ENCODE measurements at places on chromosomes 5 and 9.

DNA sequence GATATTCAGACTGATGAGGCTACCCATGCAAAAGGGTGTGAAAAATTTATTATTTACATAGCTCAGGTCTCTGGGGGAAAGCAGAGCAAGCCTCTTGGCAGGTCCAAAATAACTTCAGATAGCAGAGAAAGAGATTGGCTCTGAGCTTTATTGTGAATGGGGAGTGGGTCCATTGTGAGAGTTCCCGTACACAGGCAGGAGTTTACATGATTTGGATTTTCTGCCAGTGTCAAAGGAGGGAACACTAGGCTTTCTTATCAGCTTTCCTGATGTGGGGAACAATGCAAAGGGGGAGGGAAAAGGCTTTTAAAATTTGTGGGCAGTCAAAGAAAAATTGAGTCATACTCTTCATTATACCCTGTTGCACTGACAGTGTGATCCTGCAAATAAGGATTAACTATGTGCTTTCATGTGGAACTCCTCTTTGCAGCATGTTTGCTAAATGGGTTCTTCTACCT is 615.0 kb upstream of the RIOK2 start:
- no peak for DNase-seq

DNA sequence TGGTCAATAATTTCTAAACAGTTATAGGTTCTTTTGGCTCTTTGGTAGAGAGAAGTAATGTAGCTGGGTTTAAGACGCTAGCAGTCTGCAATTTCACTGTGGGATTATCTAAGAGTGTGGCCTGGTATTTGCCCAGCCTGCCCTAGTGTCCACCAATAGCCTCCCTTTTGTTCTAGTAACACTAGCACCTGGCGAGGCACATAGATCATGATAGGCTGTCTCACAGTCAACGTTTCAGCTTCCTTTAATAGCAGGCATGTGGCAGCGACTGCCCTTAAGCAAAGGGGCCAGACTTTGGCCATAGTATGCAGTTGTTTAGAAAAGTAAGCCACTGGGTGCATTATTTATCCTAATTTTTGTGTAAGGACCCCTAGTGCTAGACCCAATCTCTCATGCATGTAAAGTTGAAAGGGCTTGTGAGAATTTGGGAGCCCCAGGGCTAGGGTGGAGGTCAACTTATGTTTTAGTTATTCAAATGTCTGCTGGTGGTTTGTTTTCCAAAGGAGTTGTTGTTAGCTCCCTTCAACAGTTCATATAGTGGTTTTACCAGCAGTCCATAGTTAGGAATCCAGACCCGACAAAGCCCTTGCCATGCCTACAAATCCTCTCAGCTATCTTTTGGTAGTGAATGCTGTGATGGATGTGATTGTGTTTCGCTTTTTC is 274.3 kb downstream of the HTR1A start:
- DNase-seq: no peak

GRCh38 chr9:79572032-79572607 is 355 bp downstream of the TLE4 start:
- no peak for DNase-seq

DNA sequence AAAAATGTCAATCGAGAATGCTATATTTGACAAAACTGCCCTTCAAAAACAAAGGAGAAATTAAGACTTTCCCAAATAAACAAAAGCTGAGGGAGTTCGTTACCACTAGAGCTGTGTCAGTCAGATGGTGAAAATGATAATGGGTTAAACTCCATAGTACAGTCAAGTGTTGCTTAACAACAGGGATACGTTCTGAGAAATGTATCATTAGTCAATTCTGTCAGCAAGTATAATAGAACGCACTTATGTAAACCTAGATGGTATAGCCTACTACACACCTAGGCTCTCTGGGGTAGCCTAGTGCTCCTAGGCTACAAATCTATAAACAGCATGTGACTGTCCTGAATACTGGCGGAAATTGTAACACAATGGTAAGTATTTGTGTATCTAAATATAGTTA is 138.7 kb downstream of the DRD1 start:
- no peak for DNase-seq
